ENCODE measurements at places on chromosomes 4 and X.
A peak's percentile ranks its signal among the peaks of the same experiment; 100 is the strongest.

DNA sequence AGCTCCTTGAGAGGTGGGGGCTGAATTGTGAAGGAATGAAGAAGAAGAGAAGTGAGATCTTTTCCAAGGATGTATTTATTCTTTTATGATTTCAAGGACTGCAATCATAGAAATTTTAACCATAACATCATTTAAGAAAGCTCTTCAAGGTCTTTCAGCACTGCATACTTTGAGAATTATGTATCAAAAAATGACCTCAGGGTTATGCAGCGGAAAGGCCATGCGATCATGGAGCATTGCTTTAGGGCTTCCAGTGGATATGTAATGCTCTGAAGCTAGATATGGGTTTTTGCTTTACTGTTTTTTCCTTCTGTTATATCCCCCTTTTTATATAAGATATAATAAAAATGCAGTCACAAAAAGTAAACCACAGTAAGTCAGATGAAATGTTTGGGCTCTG lies 38.7 kb downstream of the SGMS2 start:
- DNase-seq = no peak

DNA sequence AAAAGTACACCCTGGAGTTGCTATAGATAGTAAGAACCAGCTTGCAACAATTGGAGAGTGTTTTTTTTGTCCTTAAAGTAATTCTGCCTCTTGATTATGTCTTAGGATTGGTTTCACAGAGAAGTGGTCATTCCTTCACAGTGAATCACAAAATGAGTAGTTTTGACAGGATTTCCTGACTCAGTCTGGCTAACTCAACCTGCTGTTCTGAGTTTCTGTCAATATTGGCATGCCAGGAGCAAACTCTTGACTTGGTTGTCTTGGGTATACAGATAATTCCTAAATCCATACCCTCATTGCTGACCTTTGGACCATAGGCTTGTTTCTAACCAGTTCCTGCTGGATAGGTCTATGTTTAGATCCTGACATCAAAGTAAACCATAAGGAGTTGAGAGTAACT lies 9.4 kb downstream of the FHIP1A start:
- DNase-seq = no peak

DNA sequence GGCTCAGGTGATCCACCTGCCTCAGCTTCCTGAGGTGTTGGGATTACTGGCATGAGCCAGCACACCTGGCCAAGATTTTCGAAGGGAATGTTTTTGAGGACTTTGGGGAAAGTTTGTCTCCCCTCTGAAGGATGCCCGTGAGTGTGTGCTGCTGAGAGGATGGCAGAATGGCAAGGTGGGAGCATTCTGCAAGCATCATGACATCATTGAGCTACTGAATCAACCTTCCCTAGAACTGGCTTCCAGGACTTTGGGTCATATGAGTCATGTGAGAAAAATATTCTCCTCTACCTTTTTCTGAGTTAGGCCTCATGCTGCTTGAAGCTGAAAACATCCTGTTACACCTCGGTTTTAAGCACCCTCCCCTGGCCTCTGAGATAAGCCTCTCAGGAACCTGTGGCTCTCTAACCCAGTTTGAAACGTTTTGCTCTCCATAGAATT lies 31.0 kb downstream of the TMEM131L start:
- no peak for DNase-seq

DNA sequence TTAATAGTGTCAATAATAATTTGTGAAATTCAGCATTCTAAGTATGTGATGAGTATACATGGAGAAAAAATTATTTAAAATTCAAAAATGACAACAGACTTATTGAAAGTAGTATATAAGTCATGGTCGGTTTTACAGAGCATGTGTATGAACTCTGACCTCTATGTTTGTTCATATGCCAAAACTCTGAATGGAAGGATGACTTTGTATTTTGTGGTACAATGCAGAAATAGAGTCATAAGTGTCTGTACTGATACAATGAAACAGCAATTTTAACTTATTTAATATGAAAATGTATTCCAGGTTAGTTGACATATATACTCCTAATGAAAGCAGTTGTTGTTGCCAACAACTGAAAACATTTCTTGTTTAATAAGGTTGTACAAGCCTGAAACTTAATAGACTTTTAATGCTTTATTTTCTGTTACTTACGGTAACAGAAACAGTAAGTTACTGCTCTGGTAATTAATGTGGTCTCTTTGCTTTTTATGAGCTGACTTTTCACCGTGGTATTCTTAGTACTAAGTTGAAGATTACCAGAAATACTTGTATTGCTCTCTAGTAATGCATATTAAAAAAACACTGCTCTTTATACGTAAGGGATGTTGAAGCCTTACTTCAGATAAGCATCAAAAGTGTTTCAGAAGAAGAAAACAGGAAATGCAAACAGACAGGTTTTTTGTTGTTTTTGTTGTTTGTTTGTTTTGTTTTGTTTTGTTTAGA lies 1.9 kb downstream of the UBE2K start:
- no peak for DNase-seq

GRCh38 chrX:13346646-13347045 lies 26.8 kb upstream of the ATXN3L start:
- no peak for DNase-seq

DNA sequence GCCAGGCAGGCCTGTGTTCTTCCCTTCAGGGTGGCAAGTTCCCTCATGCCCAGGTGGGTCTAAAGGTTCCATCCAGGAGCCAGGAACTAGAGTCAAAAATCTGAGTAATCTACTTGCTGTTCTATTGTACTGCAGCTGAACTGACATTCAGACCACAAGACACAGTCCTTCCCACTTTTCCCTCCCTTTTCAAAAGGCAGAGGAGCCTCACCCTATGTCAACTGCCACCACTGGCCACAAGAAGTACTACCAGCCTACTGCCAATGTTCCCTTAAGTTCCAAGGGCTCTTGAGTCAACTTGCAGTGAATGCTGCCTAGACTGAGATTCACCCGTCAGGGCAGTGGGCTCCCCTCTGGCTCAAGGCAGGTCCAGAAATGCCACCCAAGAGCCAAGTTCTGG lies 133.5 kb downstream of the FAM47B start:
- no peak for DNase-seq

DNA sequence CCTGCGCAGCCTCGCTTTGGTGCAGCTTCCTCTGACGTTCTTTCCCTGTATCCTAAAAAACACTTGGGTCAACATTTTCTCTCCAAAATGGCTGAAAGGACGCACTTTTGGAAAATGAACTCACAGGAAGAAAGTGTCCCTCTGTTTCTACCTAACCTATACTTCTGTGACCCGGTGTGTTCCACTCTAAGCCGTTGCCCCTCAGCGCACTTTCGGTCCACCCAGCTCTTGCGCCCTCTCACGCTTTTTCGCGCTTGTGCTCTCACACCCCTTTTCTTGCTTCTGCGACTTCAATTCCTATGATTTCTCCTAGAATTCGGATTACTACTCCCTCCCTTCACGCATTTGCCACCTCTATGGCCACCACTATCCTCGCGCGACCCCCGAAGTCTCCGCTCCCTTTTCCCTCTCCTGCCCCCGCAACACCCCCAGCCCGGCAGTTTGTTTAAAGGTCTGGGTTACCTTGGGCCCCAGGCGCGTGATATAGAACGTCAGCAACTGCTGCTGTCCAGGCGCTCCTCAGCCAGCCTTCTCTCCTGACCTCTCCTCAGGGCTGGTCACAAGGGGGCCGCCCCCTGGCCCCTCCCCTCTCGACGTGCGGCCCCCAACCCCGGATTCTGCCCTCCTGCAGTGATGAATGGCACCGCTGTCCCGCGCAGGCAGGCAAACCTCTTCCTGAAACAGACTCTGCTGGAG lies at the start of gene USP51:
Gene USP51 (minus strand): TSS at position 535 of the 696 bp plus-strand sequence. CDS start 909 bp downstream, outside the sequence.
- DNase-seq = peak; percentile 9

GRCh38 chrX:149570668-149571067 lies 16.6 kb downstream of the MAGEA9B start:
- no peak for DNase-seq

GRCh38 chr4:98639523-98639922 lies 18.9 kb downstream of the TSPAN5 start:
- DNase-seq = no peak

GRCh38 chrX:1911401-1912128 lies 296.7 kb downstream of the ASMT start:
- DNase-seq = no peak

DNA sequence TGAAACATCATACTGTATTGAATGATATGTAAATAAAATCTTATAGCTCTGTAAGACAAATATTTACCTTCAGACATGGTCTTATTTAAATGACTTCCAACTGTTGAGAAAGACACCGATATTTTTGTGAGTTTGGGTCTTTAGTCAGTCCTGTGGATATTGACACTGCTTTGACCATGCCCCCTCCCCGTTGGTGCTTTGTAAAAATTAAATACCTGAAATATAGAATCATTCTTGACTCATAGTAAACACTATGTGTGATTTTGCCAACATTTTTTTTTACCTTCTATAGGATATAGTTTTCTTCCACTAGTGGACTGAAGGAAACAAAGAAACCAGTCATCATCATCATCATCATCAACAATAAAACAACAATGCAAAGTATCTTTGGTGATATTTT lies 114.3 kb upstream of the HS3ST1 start:
- DNase-seq = no peak

GRCh38 chrX:148159796-148160195 lies 178.7 kb downstream of the FMR1NB start:
- no peak for DNase-seq
